Cardiac ventricle fibroblast (primary cell): ENCODE measurements at places on chromosomes 7 and 10. TPM values are rescaled to one million over a fixed set of nuclear protein-coding genes. Genes with fewer than 3 reads are reported as not detected.

The SPDYE1 gene
- not detected in 2 replicates for total RNA-seq

The CCZ1B gene
- total RNA-seq = 19.6 and 29.5 TPM in 2 replicates

The GAD2 gene
- not detected in 2 replicates for total RNA-seq

The HYAL4 gene
- total RNA-seq = not detected in 2 replicates

The PIP gene
- total RNA-seq = not detected in 2 replicates

The ARHGEF35 gene
- total RNA-seq = 1.7 and 2.9 TPM in 2 replicates

The OR2A7 gene
- total RNA-seq = 0.20 and 1.3 TPM in 2 replicates

The TAS2R5 gene
- 0.44 and 1.3 TPM in 2 replicates for total RNA-seq

The CLCN1 gene
- total RNA-seq = not detected in 2 replicates

The VWC2 gene
- total RNA-seq = not detected in 2 replicates

The DNAJC12 gene
- total RNA-seq = 6.7 and 8.3 TPM in 2 replicates

The EGFR gene
- total RNA-seq = 40.8 and 46.0 TPM in 2 replicates

The VAX1 gene
- not detected in 2 replicates for total RNA-seq

The MNX1 gene
- total RNA-seq = not detected in 2 replicates

The PTF1A gene
- not detected in 2 replicates for total RNA-seq

The WNT8B gene
- not detected in 2 replicates for total RNA-seq
